ENCODE measurements at places on chromosomes 4 and X.

DNA sequence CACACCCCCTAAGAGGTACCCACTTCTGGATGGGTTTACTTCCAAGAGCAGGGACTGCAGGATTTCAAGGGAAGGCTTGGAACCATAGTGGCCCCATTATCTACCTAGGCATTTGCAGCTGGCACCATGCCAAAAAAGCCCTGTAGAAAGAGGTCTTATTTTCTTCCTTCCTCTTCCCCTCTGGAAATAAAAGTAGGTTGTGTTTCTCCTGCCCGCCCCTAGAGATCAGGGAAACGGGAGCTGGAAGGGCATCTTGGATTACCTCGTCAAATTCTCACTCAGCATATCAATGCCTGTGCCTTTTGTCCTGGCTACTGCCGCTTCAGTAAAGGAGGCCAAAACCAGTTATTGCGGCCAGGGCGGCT lies 1.6 kb downstream of the SCD5 start:
- DNase-seq: no peak

DNA sequence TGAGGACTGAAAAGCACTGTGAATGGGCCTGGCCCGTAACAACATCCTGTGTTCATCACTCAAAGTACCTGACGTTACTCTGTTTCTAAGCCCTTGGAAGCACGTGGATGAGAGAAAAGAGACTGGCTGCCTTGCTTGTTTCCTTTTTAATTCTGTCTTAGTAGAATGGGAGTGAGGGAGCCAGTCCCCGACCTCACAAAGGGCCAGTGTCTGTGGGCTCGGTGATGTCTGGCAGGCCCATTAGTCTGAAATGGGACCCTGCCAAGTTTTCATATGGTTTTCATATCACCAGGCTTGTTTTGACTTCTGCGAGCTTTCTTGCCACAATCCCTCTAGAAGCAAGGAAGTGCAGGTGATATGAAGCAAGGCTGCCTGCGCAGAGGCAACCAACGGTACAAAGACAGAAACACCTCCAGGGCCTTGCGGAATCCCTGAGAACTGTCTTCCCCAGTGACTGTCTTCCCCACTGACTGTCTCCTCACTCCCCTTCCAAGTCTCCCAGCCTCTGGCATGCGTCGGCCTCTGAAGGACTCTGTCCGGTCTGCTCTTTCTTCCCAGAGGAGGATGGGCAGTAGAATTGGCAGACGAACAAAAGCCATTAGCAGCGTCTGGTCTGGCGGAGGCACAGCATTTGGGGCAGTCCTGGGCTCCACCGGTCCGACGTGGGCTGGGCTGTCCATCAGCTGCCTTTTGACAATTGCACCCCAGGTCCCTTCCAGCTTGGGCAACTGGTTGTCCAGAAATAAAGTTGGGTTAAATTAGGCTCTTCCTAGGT lies 20.2 kb upstream of the RASL11B start:
- DNase-seq: no peak

DNA sequence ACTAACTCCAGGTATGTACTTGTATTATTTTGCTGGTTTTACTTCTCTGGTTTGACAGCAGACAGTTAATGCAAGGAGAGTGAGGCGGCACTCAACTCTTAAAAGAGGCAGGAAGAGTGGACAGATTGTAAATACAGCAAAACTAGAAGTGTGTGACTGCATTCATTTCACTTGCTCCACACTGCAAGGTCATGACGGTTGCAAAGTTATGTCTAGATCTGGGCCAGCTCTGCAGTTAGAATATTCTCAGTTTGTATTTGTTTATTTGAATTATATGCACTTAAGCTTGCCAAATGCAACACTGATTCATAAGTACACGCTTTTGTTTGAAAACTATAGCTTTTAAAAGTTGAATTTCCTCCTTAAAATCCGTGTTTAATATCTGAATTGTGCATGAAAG lies 148.9 kb downstream of the STIM2 start:
- no peak for DNase-seq

- DNase-seq: no peak
Observed at GRCh38 chr4:159946983-159947615, 844.2 kb downstream of the RAPGEF2 start.

- DNase-seq: no peak
Observed at GRCh38 chr4:158129694-158130093, 43.1 kb downstream of the GASK1B start.

- no peak for DNase-seq
Observed at GRCh38 chrX:110951472-110952269, 144.3 kb upstream of the PAK3 start.

DNA sequence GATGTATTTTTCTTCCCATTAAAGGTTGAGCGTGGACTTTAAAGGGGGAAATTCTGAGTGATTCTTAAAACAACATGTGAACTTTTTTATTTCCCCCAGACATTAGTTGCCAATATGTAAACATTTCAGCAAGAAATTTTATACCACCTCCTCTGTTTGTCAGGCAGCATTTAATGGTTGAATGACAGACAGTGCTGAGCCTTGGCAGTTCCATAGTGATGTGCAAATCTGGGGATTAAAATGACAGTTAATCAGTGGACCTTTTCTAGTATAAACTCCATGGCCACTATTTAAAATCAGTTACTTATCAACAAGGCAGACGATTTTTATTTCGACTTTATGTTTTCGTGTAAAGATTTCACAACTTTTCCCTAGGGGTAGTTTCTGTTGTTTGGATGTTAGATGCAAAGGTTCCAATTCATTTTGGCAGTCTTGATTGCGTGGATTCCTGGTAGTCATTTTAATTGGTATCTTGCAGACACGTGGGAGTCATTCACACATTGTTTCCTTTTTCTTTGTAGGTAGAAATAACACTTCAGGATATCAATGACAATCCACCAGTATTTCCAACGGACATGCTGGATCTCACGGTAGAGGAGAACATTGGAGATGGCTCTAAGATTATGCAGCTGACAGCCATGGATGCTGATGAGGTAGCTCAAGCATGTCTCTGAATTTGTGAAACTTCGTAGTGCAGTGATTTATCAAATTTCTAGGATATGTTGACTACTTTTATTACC lies 83.7 kb downstream of the FAT4 start:
- no peak for DNase-seq

DNA sequence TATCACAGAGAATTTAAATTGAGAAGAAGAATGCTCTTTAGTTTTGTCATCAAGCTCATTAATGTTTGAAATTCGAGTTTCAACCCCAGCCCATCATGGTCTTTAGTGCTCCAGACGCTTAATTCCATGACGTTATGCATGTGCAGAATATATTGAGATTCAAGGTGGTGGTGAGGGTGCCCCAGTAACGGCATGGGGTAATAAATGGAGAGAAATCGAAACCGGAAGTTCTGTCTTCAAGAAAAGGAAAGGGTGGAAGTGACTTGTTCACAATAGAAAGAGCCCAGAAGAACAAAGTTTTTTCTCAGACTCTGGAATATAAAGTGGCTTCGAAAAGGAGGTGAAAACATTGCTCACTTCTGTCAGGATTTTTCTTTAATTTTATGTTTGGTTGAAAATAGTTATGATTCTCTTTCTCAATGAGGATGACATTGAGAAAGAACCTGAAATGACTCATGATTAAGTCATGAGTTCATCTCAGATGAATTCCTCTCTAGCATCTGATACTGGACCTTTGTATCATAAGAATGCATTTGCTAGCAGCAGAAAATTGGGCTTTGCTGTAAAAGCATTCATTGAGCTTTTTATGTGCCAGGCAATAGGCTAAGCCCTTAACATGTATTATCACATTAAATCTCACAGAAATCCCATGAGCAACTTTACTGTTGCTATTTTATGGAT lies 779 bp upstream of the DDX60L start:
- DNase-seq: no peak

DNA sequence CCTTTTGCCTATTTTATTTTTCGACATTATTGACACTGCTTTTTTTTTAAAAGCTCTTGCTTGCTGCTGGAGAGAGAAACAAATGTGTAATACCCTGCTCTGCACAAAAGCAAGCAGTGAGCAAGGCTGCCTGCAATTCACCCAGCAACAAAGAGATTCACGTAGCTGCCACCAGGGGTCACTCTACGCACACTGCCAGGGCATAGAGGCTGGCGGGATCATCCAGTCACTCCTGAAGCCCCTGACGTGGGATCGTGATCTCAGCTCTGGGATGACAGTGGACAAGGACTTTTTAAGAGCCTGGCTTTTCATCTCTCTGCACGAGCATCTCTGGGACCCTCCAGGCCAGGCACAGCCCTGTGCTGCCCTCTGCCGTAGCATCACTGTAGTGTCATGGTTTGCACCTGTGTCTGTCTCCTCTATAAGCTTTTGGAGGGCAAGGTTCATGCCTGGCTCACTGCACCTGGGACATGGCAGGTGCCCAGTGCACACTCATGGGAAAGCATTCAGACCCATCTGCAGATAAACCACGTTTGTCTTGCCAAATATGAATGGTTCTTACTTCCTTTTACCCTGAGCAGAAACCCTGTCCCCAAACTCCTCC lies 19.8 kb downstream of the C4orf50 start:
- DNase-seq: peak; percentile 34

- DNase-seq: no peak
Observed at GRCh38 chrX:24241822-24242648, 71.8 kb downstream of the SUPT20HL2 start.

GRCh38 chrX:105821471-105822121 lies 743 bp upstream of the NRK start:
- no peak for DNase-seq

DNA sequence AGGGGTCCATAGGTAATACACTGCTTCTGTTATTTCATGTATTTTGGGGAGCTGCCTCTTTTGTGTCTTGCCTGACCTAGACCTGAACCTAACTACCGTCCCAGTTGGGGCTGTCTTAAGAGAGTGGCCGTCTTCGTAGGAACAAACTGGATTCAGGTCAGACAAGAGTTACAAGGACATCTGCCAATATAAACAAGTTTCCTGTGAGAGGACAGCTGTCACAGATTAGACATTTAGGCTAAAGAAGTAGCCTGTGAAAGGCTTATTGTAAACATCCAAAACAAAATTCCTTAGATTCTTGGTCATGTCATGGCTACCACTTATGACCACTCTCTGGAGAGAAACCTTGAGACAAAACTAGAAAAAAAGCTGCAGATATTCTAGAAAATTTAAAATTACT lies 797.6 kb upstream of the AADAT start:
- no peak for DNase-seq

GRCh38 chrX:121579016-121579760 lies 531.8 kb downstream of the GLUD2 start:
- DNase-seq: peak; percentile 5

DNA sequence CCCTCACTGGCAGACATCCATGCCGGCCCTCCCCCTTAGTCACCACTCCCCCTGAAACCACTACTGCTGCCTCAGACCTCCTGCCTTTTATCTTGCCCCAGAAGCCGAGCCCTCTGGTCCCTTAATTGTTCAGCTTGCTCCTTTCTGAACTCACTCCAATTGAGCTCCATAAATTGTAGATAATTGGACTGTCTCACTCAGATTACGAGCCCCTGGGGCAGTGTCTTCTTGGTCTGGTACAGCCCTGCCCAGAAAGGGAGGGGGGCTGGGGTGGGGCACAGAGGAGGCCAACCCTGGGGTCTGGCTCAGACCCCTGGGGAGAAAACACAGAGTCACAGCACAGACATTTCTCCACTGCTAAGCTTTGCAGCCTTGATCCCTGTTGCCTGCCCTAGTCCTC lies 39.4 kb downstream of the NALF2 start:
- no peak for DNase-seq

GRCh38 chr4:142079959-142080358 lies 443.6 kb downstream of the IL15 start:
- no peak for DNase-seq

DNA sequence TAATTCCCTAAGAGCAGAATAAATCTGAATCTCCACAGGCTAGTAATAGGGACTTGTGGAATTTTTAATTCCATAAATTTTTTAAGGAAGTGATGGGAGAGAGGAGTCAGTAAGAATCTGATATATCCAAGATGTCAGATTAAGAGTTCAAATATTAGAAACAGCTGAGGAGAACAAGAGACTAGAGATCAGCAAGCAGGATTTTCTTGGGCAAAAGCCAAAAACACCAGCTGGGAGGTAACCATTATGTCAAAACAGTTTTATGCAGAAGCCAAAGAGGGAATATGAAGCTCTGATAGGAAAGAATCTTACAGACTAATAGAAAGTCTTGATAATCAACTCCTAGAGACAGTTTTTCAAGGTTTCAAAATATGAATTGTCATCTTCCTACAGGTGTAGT lies 72.2 kb upstream of the RBPJ start:
- peak; percentile 69 for DNase-seq

DNA sequence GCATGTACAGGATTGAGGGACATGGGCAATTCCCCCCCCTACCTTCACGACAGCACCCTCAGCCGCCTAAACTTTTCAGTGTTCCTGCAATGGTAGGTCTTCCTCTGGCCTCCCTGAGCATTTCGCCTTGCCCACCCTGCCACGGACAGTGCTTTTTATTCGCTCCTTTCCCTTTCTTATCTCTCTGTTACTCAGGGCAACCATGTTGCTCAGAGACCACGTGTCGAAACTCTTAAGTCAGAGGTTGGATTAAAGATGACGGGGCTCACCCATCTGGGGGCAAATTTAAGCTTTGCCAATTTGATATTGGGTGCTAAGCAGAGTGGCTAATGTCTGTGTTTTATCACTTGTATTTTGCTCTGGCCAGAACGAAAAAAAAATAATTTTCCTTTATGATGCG lies 20.4 kb downstream of the TENM3 start:
- DNase-seq: no peak

DNA sequence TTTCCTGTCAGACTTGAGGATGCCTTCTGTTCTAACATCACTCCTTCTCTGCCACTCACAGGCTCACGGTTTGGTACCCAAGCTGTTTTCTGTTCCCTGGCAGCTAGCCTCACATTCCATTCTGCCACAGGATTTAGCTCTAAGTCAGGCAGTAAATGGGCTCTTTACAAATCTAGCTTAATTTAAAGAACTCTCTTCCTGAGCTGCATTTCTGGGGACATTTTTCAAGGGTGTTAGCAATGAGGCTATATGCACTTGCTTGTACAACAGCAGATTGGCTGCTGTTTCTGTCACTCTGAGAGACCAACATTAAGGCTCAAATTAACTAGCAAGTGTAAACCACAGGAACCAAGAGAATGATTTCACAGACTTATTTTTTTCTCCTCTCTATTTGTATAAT lies 337.8 kb upstream of the NOCT start:
- no peak for DNase-seq

DNA sequence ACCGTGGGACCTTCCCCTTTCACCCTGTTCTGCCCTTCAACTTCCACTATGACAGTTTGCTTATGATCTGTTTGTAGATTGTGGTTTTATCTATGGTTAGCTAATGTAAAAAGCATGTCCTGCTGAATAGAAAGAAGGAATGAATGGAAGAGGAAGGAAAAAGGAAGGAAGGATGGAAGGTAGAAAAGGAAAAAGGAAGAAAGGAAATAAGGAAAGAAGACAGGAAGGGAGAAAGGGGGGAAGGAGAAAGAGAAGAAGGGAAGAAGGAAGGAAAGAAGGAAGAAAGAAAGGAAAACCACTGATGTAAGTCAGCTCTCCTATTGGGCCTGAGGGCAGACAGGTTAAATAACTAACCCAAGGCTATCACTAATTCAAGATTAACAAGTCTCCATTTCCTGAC lies 319.1 kb upstream of the KLF3 start:
- DNase-seq: no peak

Data from NCI-H1092 (cell line).